ENCODE measurements at places on chromosomes 11 and 22. TPM values are rescaled to one million over a fixed set of nuclear protein-coding genes. Genes with fewer than 3 reads are reported as not detected.

DNA sequence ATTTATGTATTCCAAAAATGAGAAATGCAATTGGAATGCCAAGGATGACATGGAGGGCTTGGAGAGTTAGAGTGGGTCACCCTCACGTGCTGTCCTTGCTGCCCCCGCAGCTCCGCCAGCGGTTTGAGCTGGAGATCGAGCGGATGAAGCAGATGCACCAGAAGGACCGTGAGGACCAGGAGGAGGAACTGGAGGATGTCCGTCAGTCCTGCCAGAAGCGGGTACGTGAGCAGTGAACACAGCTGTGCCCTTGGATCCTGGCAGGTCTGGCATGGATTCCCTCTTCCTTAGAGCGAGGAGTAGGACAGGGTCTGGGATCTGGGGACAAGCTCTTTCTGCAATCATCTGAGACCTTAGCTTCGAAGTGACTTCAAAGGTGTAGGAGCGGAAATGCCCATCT lies 166.2 kb downstream of the MYO18B start:
- no peak overlapping the region for H3K27ac ChIP-seq
- no peaks in the 10 kb centered on the region for H3K36me3 ChIP-seq
- H3K4me1 ChIP-seq = no peaks in the 10 kb centered on the region
- H3K4me3 ChIP-seq = no peak overlapping the region
- DNase-seq = no peak
- peaks cover 4% of the 10 kb centered on the region for H3K27me3 ChIP-seq

DNA sequence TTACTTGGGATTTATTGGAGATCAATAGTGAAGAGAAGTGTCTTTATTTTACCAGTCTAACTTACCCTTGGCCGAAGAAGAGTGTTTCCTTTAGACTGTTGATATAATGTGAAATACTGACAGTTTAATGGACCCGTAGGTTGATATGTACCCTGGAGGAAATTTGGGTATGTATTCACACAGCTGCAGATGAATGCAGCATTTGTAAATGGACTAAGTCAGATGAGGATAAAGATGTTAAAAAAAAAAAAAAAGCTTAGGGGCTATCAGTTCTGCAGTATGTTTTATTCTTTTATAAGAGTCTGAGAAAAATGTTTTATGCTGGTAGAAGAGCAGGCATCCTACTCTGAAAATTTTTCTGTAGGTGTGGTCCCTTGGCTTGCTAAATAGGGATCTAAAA lies 2.7 kb downstream of the REXO2 start:
- H3K36me3 ChIP-seq = peaks cover 33% of the 10 kb centered on the region
- H3K4me1 ChIP-seq = peaks cover 34% of the 10 kb centered on the region
- no peak overlapping the region for H3K27ac ChIP-seq
- H3K27me3 ChIP-seq = no peaks in the 10 kb centered on the region

- H3K4me1 ChIP-seq = peaks cover 95% of the 10 kb centered on the region
- H3K4me3 ChIP-seq = no peak overlapping the region
- no peaks in the 10 kb centered on the region for H3K27me3 ChIP-seq
Observed at GRCh38 chr11:117826832-117827231, 2.3 kb upstream of the FXYD2 start.

DNA sequence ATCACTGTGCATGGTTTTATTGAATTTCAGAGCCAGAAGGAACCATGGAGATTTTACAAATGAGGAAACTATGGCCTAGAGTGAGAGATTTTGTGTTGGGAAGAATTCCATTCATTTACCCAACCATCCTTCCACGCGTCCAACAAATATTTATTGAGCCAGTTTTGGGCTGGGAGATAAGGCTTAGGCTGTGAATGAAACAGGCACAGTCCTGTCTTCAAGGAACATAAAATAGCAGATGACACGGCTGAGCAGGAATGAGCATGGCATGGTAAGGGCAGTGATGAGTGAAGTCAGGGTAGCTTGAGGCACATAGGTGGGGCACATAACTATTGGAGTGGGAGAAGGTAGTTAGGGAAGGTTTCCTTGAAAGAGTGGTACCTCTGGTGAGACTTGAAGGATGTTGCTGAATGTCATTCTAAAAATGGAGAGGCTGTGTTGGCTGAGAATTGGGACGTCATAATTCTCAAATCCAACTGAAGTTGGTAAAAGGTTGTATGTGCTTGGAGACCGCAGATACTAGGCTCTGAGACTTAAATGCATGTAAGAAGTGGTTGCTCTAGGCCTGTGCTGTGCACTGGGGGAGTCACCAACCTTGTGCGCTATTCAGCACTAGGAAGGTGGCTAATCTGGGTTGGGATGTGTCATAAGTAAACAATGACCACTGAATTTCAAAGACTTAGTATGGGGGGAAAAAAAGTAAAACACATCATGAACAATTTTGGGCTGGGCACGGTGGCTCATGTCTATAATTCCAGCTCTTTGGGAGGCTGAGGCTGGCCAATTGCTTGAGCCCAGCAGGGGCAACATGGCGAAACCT lies 51.9 kb downstream of the TEAD1 start:
- H3K4me3 ChIP-seq = no peak overlapping the region
- DNase-seq = no peak
- peaks cover 52% of the 10 kb centered on the region for H3K27me3 ChIP-seq
- no peak overlapping the region for H3K27ac ChIP-seq
- H3K4me1 ChIP-seq = peaks cover 6% of the 10 kb centered on the region

DNA sequence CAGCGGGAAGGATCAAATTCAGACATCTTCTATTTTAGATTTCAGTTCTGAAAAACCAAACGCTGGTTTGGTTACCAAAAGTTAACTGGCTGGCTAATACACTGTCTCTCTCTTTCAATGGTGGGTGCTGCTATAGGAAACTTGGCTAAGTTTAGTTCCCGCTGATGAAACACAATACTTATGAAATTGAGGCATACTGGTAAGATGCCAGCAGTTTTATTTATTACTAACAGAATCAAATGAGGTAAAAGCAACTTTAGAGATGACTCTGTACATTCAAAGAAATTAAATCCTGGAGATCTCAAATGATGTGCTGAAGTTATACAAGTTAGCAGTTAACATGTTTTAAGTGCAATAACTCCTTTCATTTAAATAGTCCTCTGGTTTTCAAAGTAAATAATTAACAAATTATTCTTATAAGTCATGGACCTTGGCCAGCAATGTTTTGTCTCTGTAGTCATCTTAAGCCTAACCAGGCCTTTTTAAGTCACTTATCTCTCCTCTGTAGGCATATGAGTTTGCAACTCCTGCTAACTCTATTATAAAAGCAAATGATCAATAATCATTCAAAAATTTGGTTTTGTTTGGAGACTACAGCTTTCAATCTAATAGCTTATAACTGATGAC lies 54.8 kb downstream of the PAK1 start:
- DNase-seq = no peak
- no peak overlapping the region for H3K4me3 ChIP-seq
- H3K27ac ChIP-seq = no peak overlapping the region
- H3K27me3 ChIP-seq = no peaks in the 10 kb centered on the region

DNA sequence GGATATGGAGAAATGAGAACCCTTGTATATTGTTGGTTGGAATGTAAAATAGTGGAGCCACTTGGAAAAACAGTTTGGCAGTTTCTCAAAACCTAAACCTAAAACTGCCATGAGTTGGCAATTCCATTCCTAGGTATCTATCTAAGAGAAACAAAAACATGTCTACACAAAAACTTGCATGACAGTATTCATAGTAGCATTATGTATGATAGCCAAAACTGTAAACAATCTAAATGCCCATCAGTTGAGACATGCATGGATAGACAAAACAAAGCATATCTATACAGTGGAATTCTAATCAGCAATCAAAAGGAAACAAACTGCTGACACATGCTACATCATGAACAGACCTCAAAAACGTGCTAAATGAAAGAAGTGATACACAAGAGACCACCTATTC lies 34.9 kb downstream of the TRAF6 start:
- H3K36me3 ChIP-seq = no peaks in the 10 kb centered on the region
- H3K4me3 ChIP-seq = no peak overlapping the region
- H3K27me3 ChIP-seq = peaks cover 13% of the 10 kb centered on the region
- no peak for DNase-seq
- no peak overlapping the region for H3K27ac ChIP-seq
- H3K4me1 ChIP-seq = no peaks in the 10 kb centered on the region

DNA sequence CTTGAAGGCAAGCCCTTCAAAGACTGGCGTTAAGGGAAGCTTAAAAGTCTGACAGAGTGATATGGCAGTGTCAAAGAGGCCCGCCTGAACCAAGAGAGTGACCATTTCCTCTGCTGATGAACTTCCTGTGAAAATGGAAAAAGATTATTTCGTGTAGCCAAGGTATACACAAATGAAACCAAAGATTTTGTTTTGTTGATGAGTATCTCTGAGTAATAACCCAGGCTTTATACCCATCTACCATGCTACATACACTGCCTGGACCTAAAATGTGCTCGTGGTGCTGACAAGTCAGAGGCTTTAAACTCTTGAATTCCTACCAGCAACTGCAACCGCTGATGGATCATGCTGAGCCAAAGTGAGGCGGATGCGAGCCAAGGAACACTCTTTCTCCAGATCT lies 21.0 kb upstream of the FNBP4 start:
- H3K4me1 ChIP-seq = peaks cover 6% of the 10 kb centered on the region
- no peak overlapping the region for H3K4me3 ChIP-seq
- no peak for DNase-seq
- peak overlapping the region; percentile 39 for H3K27ac ChIP-seq
- no peaks in the 10 kb centered on the region for H3K27me3 ChIP-seq
- peaks cover 51% of the 10 kb centered on the region for H3K36me3 ChIP-seq

GRCh38 chr11:74720596-74721478 lies 10.4 kb downstream of the CHRDL2 start:
- no peaks in the 10 kb centered on the region for H3K4me1 ChIP-seq
- no peaks in the 10 kb centered on the region for H3K36me3 ChIP-seq
- no peak overlapping the region for H3K4me3 ChIP-seq
- H3K27ac ChIP-seq = no peak overlapping the region
- peaks cover 19% of the 10 kb centered on the region for H3K27me3 ChIP-seq

- peaks cover 24% of the 10 kb centered on the region for H3K36me3 ChIP-seq
- peaks cover 7% of the 10 kb centered on the region for H3K27me3 ChIP-seq
- H3K4me3 ChIP-seq = no peak overlapping the region
Observed at GRCh38 chr22:37279331-37280181, 2.8 kb upstream of the CYTH4 start.

Gene CFAP300
- not detected for total RNA-seq

Gene GSC2
- not detected for total RNA-seq

Gene OR10D3
- not detected for total RNA-seq
